ENCODE measurements at places on chromosomes 2 and 18.

DNA sequence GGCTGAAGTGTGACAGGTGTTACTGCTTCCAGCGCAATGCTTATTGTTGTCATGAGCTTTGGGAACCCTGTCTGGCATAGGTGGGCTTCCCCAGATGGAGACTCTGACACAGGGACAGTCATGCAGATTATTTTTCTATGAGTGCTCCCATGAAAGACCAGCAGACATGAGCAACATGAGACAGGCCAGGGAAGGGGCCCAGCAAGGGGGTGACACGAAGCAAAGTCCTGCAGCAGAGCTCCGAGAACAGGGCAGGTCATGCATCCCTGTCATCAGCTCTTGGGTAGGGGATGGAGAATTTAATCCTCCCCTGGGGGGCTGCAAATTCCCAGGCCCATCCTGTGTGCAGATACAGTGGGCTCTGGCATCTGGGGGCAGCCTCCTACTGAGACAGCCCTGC lies 77.4 kb downstream of the CTAGE1 start:
- DNase-seq = no peak

DNA sequence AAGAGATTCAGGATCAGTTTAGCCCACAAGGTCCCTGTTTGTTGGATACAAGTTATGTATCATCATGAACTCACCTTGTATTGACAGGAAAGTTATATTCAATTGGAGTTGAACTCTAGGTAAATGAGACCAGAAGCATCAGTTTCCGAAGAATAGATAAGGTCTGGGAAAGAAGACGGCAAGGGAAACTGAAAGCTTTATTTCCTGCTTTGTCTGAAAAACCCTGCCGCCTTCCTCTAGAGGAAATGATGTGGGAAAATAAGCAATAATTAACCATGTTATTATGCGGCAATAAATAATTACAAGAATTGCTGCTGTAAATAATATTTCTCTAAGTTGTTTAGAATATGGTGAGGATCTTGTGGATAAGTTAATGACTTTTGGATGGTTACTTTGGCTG lies 32.0 kb downstream of the LPIN1 start:
- no peak for DNase-seq

GRCh38 chr2:88400037-88400767 lies 52.3 kb downstream of the FOXI3 start:
- DNase-seq = no peak

DNA sequence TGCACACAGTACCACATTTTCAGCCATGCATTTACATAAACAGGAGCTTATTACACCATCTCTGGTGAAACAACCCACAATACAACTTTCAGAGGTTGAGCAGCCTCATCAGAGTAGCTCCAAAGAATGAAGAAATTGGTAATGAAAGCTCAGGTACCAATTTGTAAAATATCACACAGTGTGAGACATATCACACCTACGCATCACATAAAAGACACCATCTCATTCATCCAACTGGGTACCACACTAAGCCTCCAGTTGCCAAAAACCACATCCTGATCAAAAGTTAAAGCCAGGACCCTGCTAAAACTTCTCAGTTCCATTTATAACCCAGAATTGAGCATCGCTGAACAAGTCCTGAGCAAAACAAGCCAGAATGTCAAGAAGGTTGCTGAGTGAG lies 4.6 kb downstream of the TMEM163 start:
- DNase-seq = no peak

DNA sequence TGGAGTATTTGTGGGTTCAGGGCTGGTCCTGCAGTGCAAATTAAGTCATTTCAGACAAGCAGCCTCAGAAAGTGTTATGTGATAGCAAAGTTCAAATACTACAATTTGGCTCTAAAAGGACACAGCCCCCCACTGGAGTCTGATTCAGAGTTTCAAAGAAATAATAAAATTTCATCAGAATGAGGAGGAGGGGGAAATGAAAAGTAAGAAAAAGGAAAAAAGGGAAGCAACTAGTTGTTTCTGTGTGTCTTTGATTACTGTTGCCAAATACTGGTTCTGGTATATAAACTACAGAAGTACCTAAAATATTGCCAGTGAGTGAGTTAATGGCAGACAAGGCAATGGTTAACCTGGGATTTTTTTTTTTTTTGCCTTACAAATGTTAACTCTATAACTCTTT lies 773.9 kb downstream of the BCL11A start:
- DNase-seq = no peak

DNA sequence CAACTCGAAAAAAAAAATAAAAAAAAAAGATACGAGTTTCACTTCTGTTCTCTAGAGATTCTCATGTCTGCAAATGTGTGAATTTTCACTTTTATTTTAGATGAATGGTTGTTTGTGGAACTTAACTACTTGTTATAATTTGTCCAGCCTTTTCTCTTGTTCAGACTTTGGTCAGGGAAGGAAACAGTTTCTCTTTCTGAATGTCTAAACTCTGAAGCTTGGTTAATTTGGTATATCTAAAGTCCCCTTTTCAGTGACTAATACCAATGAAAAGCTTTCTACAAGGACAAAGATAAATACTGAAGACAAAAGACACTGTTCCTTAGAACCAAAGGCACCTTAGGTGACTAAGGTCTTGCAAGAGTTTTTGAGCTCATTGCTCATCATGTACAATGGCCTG lies 144.4 kb upstream of the PIEZO2 start:
- DNase-seq = no peak

GRCh38 chr2:178426388-178426787 lies 24.6 kb downstream of the PRKRA start:
- DNase-seq = no peak

DNA sequence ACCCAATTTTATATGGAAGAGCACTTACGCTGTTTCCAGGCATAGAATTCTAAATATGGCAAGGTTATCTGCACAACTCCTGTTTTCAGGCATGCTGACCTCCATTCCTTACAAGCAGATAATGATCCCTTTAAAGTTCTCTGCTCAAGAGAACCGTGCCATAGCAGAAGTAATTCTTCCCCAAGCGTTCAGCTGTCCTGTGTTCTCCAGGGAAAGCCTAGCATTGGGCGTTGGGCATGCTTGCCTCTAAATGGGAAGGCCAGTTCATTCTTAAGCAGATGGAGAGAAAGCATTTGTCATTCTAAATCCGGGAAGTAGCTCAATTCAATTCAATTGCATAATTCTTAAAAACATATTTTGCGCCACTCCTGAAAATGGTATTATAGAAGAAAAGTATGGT lies 55.7 kb upstream of the EML4 start:
- DNase-seq = peak; percentile 46

DNA sequence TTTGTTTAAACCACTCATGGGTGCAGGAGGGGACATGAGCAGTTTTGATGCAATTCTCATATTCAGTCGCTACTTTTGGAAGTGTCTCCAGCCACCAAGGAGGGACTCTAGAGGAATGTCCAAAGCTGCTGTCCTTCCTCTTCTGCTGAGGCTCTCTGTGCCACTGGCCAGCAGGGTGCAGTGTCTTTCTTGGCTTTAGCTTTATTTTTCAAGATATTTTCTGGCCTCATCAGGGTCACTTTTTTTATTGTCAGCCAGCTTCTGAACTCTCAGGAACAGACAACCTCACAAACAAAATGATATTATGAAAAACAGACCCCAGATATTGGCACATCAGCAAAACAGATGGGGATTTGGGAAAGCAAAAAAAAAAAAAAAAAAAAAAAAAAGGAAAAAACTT lies 289.3 kb upstream of the ZSWIM2 start:
- peak; percentile 67 for DNase-seq

- DNase-seq = peak; percentile 43
Measured at GRCh38 chr2:7612969-7613368, 695.8 kb downstream of the RNF144A start.

All from islet precursor cell (in vitro differentiated cells).